ENCODE measurements at places on chromosomes 7 and 10.

DNA sequence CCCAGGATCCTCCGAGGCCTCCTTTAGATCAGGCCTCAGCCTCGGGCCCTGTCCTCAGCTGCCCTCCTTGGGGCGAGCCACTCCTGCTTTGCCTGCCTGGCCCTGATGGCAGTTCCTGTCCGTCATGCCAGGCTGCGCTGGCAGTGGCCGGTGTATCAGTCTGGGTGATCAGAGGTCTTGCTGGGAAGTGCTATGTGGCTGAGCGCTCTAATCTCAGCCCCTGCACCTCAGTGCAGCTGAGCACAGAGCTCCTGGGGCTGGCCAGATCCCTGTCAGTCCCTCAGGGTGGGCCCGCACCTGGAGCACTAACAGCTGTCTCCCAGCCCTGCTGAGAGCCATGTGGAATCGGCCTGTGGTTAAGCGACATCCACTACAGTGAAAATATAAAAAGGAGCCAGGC is 14.8 kb upstream of the CFAP46 start:
- DNase-seq, result no peak

DNA sequence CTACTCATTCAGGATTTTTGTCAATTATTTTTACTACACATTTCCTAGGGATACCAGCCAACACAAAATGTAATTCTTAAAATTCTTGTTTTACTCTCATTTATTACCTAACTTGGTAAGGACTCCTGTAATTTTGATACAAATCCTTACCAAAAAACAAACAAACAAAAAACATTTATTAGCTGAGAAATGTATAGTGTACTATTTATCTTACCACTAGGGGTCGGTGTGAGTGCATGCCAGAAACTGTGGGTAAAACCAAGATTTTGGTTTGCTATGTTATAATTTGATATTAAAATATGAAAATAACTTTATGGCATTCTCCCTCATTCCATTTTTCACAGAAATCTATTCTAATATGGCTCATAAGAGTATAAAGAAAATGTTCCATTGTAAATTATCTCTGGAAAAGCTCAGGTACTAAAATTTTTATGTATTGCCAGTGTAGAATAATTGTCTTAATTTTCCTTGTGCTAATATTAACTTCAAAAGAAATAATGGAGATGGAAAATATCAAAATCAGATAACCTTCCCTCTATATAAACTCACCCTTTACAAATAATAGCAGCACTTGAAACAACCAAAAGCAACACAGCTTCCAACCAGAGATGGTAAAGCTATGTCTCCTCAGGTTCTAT is 290.8 kb upstream of the PCDH15 start:
- no peak for DNase-seq

DNA sequence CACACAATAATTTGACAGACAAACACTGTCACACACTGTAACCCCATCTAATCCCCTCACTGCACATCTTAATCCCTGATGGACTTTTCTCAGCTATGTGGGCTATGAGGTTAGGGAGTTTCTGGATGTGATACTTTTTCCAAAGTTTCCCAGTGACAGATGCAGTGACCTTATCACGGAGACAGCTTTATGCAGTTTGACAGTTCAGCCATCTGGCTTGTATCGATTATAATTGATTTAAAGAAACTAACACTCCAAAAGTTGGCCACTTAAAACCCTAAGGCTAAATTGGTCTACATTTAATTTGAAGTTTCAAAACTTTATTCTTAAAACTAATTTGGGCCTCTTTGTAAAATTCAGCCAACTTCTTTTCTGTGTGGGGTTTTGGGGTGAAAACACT is 196.7 kb downstream of the SDK1 start:
- no peak for DNase-seq

GRCh38 chr10:29994811-29995210 is 64.6 kb downstream of the JCAD start:
- DNase-seq, result no peak
